ENCODE measurements at places on chromosomes 4 and X.

DNA sequence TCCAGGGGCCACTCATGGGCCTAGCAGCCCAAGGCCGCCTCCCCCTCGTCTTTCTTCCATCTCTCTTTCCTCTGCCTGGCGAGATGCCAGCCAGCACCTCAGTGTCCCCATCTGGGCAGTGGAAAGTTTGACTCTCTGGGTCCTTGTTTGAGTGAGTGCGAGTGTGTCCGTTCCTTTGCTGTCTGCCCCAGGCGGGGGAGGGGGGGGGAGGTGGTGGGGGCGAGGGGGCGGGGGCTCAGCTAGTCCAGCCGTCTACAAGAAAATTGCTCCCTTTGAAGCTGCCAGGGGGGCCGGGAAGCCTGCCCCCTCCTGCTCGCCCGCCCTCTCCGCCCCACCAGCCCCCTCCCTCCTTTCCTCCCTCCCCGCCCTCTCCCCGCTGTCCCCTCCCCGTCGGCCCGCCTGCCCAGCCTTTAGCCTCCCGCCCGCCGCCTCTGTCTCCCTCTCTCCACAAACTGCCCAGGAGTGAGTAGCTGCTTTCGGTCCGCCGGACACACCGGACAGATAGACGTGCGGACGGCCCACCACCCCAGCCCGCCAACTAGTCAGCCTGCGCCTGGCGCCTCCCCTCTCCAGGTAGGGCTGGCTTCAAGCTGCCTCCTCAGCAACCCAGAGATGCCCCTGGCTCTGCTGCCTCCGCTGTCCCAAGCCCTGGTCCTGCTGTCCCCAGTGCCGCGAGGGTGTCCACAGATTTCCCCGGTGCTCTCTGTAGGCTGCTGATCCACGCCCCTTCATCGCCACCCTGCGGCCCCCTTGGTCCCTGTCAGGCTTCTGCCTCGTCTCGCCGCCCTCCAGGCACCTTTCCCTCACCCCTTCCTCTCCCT is at the start of gene BGN:
Gene BGN, plus strand, starts transcription at position 440 of the 821 bp plus-strand sequence. CDS start 9,652 bp downstream, outside the sequence.
- no peak for DNase-seq

DNA sequence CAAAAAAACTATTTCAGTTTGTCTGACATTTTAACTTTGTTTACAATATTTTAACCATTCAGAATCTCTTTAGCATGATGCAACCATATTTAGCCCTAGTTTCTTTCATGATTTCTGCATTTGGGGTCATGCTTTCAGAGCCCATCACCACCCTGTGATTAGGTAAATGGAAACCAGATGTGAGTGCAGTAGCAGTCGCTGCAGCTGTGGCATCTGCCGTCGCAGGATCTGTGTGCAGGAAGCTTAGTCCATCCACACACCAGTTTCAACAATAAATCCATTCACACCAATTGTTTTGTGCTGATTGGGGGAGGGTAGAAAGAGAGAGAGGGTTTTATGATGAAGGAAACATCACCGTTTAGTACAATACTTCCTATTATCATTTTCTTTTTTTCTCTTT is 130.5 kb downstream of the CPEB2 start:
- no peak for DNase-seq

GRCh38 chr4:773214-773613 is 52.7 kb downstream of the CPLX1 start:
- no peak for DNase-seq

DNA sequence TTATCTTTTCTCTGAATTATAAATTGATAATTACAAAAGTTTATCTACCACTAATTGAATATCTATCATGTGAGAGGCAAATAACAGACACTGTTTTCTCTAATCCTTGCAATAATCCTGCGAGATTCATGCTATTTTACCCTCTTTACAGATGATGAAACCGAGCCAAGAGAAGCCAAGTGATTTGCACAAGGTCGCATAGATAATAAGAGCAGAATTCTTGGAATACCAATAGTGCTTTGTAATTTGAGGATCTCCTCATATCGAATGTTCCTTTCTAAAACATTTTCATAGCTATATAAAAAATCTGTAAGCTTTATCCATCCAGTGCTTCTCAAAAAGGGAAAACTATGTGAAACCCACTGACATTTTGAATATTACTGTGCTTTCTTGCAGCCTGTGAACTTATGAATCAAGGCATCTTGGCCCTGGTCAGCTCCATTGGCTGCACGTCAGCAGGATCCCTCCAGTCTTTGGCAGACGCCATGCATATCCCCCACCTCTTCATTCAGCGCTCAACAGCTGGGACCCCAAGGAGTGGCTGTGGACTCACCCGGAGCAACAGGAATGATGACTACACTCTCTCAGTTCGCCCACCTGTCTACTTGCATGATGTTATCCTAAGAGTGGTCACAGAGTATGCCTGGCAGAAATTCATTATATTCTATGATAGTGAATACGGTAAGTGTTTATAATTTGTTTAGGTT is 743.8 kb upstream of the ATOH1 start:
- DNase-seq: no peak

GRCh38 chrX:71623714-71624113 is 5.4 kb upstream of the CXCR3 start:
- DNase-seq: no peak

GRCh38 chr4:52263607-52264006 is 212.5 kb downstream of the SPATA18 start:
- no peak for DNase-seq

DNA sequence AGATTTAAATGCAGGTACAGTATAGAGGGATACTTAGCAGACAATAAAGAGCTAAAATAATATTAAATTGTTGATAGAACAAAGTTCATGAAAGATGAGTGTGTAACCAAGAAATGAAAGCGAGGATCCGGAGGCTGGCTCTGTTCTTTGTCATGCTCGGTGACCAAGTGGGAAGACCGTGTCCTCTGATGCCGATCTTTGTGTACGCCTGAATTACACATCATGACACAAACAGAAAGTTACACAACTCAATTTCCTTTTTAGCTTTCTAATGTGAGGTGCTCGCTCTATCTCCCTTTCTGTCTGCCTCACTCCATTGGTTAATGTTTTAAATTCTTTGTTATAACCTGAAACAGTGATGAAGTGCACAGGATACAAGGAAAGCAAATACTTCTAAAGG is 114.8 kb upstream of the NEIL3 start:
- no peak for DNase-seq

- DNase-seq: no peak
These were observed 89.4 kb downstream of the GABRB1 start for GRCh38 chr4:47120783-47121182.

DNA sequence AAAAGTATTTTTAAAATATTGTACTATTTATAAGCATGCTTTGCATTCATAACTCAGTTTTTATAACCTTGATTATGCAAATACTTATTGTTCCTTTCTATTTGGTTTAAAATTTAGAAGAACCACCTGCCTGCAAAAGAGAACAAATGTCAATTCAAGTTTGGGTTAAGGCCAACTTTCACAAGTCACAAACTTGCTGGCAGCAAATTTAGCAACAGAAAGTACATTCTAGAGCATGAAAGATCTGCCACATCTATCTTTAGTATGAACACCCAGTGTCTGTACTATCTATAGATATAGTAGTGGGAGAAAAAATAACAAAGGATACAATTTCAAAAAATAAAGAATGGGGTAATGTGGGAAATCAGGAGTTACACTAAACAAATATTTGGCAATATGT is 1014.2 kb downstream of the C4orf33 start:
- no peak for DNase-seq

DNA sequence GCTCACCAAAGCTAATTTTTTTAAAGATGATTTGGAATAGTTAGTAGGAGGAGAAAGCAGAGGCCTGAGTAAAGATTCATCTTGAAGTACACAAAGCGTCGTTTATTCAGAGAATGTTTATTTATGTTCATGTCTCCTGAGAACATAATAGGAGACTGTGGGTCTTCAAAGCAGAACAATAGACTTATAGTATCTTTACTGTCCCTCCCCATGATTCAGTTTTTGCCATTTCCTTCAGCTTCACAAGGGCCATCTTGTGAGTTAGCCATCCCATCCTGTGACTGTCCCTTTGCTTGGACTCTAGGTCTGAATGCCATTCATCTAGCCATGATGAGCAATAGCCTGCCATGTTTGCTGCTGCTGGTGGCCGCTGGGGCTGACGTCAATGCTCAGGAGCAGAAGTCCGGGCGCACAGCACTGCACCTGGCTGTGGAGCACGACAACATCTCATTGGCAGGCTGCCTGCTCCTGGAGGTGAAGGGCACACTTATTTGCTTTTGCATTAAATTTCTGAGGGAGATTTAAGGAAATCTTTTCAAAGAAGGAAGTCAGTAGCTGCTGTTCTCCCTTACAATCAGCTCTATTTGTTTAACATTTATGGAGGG is 105.8 kb downstream of the NFKB1 start:
- no peak for DNase-seq

GRCh38 chrX:41377624-41378023 is 43.7 kb downstream of the DDX3X start:
- no peak for DNase-seq
